Adipocyte (in vitro differentiated cells): ENCODE measurements at places on chromosomes 6 and 20.
A peak's percentile ranks its signal among the peaks of the same experiment; 100 is the strongest.

DNA sequence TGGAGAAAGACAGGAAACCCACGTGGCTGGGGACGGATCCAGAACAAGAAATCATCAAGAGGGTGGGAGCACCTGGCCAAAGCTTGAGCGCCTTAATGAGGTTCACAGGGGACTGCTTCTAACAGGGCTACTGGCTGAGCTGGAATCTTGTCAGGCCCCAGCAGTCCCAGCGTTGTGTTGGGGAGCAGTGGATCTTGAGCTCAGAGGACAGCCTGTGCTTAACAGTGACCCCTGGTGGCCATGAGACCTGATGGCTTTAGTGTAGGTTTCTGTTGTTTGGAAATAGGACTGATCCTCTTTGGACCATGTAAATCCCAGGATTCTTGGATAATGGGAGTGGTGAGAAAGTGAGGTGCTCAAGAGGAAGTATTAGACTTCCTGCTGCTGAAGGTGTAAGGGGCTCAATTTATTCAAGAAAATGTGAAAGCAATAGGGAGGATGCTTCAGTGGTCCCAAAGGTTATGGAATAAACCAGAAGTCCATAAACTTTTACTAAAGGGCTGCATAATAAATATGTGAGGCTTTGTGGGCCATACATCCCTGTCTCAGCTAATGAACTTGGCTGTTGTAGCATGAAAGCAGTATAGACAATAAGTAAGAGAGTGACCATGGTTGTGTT, 216.2 kb downstream of the NFATC2 start:
- peak; percentile 60 for DNase-seq

DNA sequence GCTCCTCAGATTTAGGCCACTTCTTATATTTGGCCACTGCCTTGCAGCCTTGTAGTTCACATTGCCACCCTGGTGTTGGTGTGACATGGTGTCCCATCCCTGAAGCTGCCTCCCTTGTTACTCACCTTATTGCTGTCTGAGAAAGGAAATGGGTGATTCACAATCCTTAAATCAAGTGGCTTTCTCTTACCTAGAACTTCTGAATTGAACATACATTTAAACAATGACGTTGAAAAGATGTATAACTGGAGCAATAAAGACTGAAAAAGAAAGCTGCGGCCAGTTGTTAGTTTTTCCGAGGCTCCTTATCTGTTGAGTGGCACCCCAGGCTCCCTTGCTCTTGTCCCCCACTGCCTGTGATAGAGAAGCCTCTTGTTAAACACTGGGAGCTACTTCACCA, 28.8 kb upstream of the GNRH2 start:
- no peak for DNase-seq

GRCh38 chr20:60960500-60960899, 291.6 kb upstream of the CDH4 start:
- DNase-seq: no peak

GRCh38 chr6:25343984-25344383, 64.8 kb downstream of the CARMIL1 start:
- no peak for DNase-seq

GRCh38 chr6:18386298-18386976, 713 bp upstream of the RNF144B start:
- DNase-seq: peak; percentile 60

GRCh38 chr6:129181001-129181400, 298.1 kb downstream of the LAMA2 start:
- DNase-seq: no peak

DNA sequence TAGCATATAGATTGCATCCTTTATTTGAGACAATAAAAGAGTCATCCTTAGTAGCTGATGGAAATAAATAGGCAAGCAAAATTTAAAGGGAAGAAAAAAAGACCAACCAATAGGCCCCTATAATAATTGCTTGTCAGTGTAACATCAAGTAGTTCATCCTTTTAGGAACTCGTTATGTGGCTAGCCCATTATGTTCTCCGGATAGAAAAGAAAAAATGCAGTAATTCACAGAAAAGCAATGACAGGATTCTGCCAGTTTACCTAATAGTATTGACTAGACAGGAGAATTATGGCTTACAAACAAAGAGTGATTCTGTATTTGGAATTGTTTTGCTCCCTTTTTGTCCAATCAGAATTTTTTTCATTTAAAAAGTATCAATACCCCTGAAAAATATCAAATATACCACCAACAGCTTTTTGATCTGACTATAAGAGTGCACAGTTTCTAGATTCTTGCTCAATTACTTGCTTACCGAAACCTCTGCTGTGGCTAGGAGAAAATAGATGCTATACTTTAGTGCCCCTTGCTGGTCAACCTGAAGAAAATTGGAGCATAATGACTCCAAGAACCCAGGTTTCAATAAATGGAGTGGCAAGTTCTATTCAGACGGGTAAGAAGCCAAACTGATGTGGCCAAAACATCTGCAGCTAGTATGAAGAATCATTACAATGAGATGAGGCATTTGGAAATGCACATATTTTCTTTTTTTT, 91.5 kb upstream of the SASH1 start:
- peak; percentile 66 for DNase-seq

DNA sequence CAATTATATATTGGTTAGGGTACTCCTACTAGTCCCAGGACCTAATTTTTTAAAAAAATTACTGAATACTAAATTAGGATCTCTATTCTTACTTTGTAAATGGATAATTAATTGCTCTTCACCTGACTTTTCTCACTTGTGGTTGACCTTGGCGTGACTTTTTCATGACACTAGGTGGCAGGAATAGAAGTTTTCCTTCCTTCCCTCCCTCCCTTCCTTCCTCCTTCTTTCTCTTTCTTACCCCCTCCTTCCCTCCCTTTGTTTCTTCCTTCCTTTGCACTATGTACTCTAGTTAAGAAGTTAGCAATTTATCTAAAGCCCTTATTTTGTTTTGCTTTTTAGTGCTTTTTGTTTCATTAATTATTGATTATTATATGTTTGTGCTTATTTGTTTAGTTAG, 20.4 kb upstream of the HBS1L start:
- no peak for DNase-seq

- DNase-seq: peak; percentile 88
Measured at GRCh38 chr20:8043687-8044282, 24.2 kb upstream of the TMX4 start.

- DNase-seq: no peak
Measured at GRCh38 chr6:156060013-156060412, 604.4 kb upstream of the NOX3 start.

GRCh38 chr20:34475979-34476736, 40.1 kb upstream of the DYNLRB1 start:
- peak; percentile 80 for DNase-seq

DNA sequence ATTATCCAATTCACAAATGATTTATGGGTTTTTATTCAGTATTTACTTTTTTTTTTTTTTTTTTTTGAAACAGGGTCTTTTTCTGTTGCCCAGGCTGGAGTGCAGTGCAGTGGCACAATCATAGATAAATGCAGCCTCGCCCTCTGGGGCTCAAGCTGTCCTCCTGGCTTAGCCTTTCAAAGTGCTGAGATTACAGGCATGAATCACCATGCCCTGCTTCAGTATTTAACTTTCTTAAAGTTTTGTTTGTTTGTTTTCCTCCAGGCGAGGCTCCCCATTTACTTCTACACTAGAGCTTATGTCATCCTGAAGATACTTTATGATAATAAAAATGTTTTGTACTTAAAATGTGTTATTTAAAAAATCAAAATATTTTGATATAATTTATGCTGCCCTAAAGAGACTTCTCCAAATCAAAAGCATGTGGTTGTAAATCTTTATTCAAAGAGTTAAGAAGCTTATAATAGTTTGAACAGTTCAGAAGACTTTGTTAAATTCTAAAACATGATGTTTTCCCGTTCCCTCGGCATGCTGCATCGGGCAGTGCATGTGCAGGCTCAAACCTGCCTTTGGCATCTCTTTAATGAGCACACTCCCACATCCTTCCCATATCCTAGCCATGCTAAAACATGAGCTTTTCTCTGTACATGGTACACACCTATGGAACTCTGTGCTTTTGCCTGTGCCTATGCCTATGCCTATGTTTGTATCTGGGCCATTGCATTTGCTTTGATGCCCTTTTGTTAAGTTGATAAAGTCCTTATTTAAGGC, 11.0 kb downstream of the SMPDL3A start:
- peak; percentile 74 for DNase-seq

- DNase-seq: no peak
Measured at GRCh38 chr6:76422511-76423213, 350.2 kb upstream of the IMPG1 start.

GRCh38 chr20:56454754-56455153, 13.7 kb upstream of the RTF2 start:
- DNase-seq: no peak

DNA sequence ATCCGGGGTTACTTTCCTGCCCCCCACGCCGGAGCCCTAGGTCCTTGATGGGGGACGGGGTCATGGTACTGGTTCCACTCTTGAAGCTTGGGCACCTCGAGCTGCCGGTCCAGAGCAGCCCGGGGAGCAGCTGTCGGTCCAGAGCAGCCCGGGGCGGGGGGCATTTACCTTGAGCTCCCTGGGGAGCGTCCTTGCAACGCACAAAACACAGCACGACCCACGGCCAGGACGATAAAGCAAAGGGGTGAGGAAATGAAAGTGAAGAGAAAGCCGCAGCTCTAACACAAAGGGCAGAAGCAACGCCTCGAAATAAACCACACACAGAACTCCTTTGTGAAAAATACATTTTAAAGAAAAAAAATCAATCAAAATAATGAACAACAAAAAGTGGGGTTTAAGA, 39.1 kb downstream of the KCNQ2 start:
- DNase-seq: no peak

- no peak for DNase-seq
Measured at GRCh38 chr6:143429970-143430369, 20.5 kb downstream of the ADAT2 start.

DNA sequence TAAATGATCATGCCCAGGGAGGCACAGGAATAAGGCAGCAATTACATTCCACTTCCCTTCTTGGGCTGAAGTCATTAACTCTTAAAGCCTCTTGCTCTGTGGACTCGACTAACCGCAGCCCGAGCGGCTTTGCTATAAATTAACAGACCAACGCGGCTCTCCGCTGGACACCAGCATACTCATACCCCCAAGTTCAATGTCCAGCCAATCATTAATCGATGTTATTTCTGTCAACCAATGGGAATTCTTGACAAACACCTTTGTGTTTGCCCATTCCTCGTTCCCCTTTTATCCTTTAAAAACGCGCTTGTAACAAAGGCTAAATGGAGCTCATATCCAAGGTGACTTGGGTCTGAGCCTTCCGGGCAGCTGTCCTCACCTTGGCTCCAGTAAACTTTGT, 183.1 kb upstream of the RALGAPA2 start:
- DNase-seq: no peak

GRCh38 chr20:32333988-32334885, 23.9 kb upstream of the ASXL1 start:
- no peak for DNase-seq

GRCh38 chr6:122770835-122771601, 8.5 kb upstream of the FABP7 start:
- no peak for DNase-seq

DNA sequence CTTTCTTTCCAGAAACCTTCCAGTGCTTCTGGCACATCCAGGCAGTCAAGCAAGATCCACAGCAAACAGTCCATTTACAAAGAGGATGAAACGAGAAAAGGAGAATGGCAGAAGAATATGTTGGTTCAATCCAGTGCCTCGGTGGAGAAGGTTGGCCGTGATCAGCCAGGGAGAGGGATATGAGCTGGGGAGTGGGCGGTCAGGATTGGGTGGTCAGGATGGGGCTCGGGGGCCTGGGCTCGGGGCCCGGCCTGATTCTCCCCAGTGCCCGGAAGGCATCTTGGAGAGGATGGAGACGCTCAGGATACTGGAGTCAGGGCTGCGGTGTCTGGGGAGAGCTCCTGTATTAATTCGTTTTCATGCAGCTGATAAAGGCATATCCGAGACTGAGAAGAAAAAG, 61.3 kb downstream of the EFCAB8 start:
- DNase-seq: no peak

- peak; percentile 88 for DNase-seq
Measured at GRCh38 chr20:13736436-13737191, 48.1 kb downstream of the ESF1 start.

GRCh38 chr6:20900389-20901160, 366.3 kb downstream of the CDKAL1 start:
- no peak for DNase-seq

- DNase-seq: no peak
Measured at GRCh38 chr6:5878792-5879191, 127.9 kb downstream of the NRN1 start.

DNA sequence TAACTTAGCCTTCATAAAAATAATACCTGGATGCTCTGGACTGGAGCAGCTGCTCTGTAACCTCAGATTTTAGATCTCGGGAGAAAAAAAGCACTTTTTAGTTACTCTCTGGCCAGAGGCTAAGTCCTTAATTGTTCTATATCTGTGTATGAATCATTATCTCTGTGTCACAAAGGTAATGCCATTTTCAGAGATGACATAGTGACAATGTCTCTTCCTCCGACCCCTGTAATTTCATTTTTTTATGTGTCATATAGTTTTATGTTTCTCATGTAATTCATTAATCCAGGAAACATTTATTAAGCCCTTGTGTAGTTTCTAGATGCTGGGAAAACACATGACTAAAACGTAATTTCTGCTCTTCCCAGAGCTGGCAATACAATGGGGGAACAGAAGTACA, 55.6 kb downstream of the SENP6 start:
- DNase-seq: no peak

GRCh38 chr6:157769776-157770426, 53.1 kb upstream of the SNX9 start:
- DNase-seq: no peak

- DNase-seq: peak; percentile 76
Measured at GRCh38 chr6:129517288-129517687, 192.7 kb downstream of the ARHGAP18 start.

DNA sequence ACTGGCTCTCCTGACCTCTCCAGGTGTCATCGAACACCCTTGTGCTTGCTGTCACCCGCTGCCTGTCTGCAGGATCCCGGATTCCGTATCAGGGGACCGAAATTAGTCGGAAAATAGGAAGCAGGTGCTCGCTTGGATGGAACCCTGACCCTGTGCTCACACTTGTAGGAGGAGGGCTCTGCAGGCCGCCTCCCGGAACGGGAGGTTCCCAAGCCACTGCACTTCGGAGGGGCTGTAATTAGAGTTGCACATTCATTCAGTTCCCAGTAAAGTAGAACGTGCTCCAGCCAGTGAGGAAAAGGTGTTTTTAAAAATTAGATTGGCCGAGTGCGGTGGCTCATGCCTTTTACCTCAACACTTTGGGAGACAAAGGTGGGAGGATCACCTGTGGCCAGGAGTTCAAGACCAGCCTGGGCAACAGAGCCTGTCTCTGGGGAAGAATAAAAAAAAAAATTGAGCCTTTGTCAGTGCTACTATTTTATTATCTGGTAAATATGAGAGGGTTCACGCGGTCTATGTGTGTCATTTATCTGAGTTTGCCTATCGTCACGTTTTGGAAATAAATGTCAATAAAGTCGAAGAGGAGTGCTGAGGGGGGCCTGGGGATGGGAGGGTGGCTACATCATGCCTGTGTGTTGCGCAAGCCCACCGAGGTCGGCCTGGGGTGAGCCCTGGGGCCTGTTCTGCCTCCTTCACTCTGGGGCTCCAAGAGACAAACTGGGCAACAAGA, 1.5 kb upstream of the GMEB2 start:
- peak; percentile 55 for DNase-seq
